Cortex of kidney (tissue), 1 donor: ENCODE measurements at places on chromosomes 3 and 15.

GRCh38 chr15:64703632-64703959 is 71.8 kb downstream of the RBPMS2 start:
- no peak for DNase-seq

DNA sequence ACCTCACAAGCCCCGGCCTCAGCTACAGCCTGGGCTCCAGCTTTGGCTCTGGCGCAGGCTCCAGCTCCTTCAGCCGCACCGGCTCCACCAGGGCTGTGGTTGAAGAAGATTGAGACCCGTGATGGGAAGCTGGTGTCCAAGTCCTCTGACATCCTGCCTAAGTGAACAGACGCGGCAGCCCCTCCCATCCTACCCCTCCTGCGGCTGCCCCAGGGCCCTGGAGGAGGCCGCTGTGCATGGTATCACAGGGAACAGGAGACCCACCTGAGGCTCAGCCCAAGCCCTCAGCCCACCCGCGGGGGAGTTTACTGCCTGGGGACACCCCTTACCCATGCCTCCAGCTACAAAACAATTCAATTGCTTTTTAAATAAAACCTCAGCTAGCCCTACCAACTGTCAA is 6.0 kb upstream of the LARP6 start:
- no peak for DNase-seq

DNA sequence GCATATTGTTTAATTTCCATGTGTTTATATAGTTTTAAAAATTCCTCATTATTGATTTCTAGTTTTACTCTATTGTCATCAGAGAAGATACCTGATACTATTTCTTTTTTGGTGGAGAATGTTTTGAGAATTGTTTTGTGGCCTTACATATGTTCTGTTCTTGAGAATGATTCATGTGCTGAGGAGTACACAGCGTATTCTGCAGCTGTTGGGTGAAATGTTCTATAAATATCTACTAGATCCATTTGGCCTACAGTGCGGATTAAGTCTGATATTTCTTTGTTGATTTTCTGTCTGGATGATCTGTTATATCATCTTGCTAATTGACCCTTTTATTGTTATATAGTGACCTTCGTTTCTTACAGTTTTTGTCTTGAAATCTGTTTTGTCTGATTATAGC is 109.7 kb downstream of the UBE2E2 start:
- DNase-seq, result no peak

DNA sequence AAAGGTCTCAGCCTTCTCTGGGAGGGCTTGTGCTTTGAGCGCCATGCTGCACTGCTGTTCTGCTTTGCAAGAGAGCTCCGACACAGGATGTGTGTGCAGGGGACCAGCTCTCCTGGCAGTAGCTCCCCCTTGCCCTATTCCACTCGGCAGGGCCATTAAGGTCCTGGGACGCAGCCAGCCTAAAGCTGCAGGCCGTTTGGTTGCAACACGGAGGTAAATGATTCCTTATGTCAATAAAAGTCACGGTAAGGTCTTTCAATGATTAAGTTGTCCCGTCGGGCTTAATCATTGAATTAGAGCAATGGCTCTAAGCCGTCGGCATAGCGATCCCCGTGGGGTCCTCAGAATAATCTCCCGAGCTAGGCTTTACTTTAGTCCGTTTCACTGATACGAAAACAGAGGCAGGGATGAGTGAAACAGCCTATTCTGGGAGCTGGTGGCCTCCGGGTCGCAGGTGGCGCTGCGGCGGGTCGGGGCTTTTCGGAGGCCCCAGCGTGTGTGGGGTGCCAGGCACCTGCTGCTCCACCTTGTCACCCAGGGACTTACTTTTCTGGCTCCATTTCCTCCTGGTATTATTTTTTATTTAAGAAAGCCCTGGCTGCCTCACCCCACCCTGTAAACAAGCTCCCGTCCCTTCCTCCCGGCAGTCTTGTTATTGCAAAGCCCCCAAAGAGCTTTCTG is 525.2 kb downstream of the OCA2 start:
- DNase-seq, result no peak

GRCh38 chr3:111989061-111989678 is 9.6 kb upstream of the TAGLN3 start:
- no peak for DNase-seq

DNA sequence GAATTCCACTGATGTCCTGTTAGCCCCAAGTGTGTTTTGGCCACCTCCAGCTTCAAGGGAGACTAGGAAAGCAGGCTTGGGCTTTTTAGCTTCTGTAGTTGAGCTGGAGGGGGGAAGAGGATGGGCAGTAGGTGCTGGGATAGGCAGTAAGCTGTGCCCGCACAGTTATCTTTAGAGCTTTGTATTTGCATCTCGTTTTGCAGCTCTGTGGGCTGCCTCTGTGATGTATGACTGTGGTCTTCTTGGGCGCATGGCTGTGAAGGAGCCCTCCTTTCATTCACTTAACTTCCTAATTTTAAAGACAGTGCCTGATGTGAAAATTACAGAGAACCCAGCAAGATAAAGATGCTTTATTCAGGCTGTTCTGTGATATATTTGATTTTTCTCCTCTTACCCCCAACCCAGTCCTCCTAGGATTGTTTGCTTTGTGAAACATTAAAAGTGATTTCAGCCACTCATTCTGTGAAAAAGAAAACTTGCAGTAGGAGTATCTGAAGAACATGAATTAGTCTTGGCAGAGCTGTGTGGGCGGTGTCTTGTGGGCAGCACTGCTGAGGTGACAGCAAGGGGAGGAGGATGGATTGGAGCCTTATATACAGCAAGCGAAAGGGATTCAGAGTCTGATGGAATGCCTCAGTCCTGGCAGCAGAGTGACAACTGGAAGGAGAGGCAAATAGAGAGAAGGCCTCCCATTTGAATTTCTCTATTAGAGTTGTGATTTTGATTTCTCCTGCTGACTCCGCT is 74.3 kb downstream of the LARS2 start:
- no peak for DNase-seq

DNA sequence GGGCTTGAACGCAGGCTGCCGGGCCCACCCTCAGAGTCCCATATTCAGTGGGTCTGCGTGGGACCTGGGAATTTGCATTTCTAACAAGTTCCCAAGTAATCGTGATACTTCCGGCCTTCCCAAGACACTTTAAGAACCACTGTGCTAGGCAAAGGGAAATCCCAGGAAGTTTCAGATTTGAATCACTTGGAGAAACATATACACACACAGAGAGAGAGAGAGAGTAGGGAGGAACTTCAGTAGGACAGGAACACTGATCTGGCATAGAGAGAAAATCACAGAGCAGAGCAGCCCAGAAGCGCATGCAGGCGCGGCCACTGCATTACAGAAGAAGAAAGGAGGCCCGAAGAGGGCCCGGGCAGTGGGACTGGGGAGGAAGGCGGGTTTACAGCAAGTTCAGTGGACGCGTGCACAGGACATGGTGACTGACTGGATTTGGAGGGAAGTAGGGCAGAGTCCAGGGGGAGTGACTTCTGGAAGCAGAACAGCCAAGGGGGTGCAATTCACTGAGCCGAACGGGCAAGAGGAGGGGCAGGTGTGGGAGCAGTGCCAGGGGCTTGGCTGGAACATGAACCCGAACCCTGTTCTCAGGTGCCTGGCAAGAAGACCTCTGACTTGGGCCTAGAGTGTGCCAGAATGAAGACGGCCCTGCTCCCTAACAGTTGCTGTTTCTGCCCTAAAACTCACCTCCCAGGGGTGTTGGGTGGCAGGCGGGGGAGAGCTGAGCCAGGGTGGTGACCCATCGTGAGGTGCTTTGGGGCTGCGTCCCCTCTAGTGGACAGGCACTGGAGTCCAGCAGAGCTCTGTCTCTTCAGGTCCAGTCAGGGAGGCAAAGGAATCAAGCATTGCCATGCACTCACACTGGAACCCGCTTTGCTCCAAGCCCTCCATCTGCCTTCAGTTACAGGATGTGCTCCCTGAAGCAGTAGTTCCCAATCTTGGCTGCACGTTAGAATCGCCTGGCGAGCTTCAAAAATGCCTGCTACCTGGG is 101.3 kb upstream of the HES1 start:
- DNase-seq, result no peak

DNA sequence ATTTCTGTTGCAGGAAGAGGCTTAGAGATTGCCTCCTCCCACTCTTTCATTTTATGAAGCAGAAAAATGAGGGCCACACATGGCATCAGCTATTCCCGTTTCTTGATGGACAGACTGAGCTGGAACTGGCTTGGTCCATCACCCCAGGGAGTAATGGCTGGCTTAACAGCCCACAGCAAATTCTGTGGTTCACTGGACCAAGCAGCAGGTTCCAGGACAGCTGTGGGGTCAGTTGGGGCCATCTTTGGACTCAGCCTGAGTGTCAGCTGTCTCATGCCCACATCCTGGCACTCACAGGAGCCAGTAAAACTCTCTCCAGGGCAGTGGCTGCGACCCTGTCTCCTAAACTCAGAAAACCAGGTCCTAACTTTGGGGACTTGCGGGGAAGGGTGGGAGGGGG is 36.5 kb downstream of the ZDHHC19 start:
- DNase-seq, result no peak
